ENCODE measurements at places on chromosomes 16 and 17.

GRCh38 chr16:27776556-27777225 lies 226.7 kb downstream of the KATNIP start:
- DNase-seq = no peak

GRCh38 chr17:47644324-47644723 lies 5.4 kb upstream of the KPNB1 start:
- no peak for DNase-seq

- no peak for DNase-seq
Observed at GRCh38 chr16:86157616-86158247, 258.8 kb downstream of the IRF8 start.

DNA sequence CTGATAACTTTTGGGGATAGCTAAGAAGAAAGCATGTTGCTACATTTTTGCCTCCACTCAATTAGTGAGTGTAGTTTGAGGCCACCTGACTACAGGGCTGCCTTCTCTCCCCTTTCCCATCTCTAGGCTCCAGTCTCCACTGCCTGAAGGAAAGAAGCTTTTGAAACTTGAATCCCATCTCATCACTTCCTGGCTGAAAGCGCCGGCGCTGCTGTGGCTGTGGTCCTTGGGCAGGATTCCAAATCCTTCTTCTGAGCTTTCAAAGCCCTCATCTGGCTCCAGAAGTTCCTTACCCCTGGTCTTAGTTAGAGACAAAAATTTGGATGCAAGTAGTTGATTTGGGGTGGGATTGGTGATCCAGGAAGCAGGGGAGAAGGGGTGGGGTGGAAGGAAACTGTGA lies 119.4 kb downstream of the FOXL1 start:
- DNase-seq = no peak

DNA sequence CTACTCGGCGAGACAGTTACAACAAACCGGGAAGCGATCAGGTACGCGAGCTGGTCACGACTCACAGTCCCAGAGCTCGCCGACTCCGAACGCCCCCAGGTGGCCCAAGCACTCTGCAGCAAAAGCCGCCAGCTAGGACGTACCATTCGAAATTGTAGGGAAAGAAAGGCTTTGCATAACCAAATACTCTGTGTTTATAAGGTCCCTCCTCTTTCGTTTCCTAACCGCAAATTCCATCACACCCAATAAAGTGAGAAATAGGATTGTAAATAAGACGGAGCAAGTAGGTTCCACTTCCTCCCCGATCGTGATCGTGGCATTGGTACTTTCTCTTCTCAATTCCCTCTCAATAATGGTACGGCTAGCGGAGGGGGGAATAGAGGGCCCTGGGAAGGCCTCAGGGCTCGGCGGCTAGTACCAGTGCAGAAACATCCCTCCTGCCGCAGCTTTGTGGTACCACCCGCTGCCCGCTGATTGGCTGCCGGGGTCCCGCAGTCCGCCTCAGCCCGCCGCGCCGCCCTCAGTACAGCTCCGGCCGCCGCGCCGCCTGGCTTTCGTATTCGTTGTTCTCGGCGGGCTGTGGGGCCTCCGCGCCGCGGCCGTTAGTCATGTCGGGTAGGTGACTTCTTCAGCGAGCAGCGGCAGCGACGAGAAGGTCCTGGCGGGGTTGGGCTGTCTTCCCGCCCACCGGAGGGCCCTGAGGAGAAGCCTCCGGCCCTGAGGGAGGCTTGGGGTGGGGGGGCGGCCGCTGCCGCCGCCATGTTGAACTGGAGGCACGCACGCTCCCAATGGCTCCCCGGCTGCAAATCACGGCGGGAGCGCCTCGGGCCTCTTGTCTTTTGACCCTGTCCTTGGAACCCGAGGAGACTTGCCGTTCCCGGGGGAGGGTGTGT lies at the start of gene TAF15:
TAF15 (plus strand) TSS at position 523 of the 893 bp plus-strand sequence; CDS start at position 609, 86 bp downstream.
- DNase-seq = peak; percentile 97

GRCh38 chr16:72162105-72162692 lies 9.8 kb downstream of the PMFBP1 start:
- peak; percentile 44 for DNase-seq

GRCh38 chr16:21150375-21151001 lies at the start of gene DNAH3:
DNAH3 (minus strand) TSS chr16:21150846; CDS start chr16:21150319, 527 bp downstream.
- no peak for DNase-seq

DNA sequence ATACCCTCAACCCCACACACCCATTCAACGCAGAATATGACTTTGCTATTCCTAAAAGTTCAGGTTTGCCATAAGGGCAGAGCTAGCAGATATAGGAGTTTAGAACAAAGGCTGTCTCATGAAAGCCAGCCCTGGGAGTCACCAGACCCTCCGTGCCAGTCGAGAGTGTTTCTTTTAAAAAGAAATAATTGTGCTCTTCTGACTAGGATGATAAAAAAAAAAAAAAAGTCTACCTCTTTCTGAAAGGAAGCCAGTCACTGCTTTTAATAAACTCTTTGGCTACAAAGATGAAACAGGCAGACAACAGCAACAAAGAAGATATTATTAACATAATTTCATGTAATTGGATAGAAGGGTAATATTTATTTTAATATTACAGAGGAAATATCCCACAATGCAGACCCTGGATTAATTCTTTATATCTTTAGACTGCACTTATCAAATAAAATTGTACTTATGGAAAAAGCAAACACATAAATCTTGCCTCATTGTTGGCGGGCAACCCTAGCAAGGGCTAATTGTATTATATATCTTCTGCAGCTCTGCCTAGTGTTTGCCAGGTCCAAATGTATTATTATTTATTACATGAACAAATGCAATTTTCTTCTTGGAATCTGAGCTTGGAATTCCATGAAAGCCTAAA lies 277.5 kb upstream of the DYNLRB2 start:
- DNase-seq = no peak

All from large intestine (tissue), 12 donors.